Germinal center (tissue), 1 donor: ENCODE measurements at places on chromosomes 11 and 22.

DNA sequence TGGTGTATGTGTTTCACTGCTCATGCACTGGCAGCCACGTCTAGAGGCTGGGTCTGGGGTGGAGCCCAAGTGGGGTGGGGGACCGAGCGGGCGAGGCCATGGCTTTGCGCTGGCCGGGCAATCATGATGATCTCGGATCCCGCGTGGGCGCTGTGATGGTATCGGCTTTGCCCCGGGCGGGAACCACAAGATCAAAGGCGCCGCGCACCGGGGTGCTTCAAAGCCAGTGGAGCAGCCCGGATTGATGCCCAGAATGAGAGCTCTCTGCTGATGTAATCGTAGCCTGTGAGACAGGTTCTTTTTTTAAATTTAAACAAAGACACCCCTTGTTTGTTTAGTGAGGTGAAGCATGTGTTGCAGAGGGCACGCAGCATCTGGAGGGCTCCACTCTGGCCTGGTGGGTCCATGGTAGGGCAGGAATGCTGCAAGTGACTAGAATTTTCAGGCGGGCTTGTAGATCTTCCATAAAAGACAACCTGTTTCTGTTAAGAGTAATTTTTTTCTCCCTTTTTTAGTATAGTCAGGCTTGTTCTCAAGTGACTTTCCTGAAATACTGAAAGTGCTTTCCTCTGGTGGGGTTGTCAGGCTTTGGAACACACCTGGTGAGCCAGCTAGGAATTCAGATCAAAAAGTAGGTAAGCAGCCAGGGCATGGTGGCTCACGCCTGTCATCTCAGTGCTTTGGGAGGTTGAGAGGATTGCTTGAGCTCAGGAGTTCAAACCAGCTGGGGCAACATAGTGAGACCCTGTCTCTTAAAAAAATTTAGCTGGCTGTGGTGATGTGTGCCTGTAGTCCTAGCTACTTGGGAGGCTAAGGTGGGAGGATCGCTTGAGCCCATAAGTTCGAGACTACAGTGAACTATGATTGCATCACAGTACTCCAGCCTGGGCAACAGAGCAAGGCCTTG lies 40.7 kb downstream of the ZNRF3 start:
- no peak for DNase-seq

DNA sequence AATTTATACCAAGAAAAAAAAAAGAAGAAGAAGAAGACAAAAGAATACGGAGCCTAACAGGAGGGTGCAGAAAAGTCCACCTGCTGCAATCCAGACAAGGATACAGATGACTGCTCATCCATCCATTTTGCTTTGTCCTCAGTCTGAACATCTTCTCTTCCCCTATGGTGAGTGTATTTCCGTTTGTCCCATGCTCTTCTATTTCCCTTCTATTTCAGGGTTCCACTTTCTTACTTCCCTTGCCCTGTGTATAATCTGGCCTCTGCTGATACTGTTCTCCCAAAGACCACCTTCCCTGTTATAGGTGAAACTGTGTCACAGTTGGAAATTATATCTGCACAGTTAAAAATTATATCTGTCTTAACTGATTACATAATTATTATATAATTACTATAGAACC lies 48.7 kb upstream of the USP47 start:
- no peak for DNase-seq

GRCh38 chr22:40610329-40610850 lies 26.1 kb downstream of the MRTFA start:
- DNase-seq: no peak

- peak; percentile 54 for DNase-seq
Observed at GRCh38 chr11:75815345-75816168, 547 bp downstream of the UVRAG start.

DNA sequence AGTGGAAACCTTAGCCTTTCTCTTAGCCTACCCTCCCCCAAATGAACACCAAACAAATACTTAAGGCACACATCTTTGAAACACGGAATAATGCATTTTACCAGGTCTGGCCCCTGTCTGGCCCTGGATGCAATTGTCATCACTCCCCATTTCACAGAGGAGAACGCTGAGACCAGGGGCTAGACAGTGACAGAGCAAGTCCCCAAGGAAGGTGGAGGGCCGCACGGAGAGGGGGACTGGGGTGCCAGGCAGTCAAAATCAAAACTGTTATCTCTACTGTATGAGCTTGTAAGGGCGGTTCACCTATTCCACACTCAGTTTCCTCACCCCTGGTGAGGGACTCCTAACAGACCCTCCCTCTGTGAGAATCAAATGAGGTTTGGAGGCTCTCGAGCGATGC lies 414.2 kb downstream of the SOX6 start:
- DNase-seq: no peak

- no peak for DNase-seq
Observed at GRCh38 chr11:76802151-76802550, 19.0 kb downstream of the TSKU start.

- DNase-seq: no peak
Observed at GRCh38 chr22:19983741-19984140, 32.9 kb downstream of the ARVCF start.
